Lower leg skin (tissue), 4 donors: ENCODE measurements at places on chromosomes 12 and 14. TPM values are rescaled to one million over a fixed set of nuclear protein-coding genes. Genes with fewer than 3 reads are reported as not detected.

TMEM52B gene
- not detected for total RNA-seq

CTSG gene
- 10.5 TPM for total RNA-seq

IFI27L2 gene
- 50.4 TPM for total RNA-seq

C12orf54 gene
- not detected for total RNA-seq

FOXG1 gene
- not detected for total RNA-seq

LTBR gene
- total RNA-seq, result 211 TPM

AKAP3 gene
- 1.3 TPM for total RNA-seq

AJUBA gene
- 66.2 TPM for total RNA-seq

ANKRD33 gene
- total RNA-seq, result not detected

DNA sequence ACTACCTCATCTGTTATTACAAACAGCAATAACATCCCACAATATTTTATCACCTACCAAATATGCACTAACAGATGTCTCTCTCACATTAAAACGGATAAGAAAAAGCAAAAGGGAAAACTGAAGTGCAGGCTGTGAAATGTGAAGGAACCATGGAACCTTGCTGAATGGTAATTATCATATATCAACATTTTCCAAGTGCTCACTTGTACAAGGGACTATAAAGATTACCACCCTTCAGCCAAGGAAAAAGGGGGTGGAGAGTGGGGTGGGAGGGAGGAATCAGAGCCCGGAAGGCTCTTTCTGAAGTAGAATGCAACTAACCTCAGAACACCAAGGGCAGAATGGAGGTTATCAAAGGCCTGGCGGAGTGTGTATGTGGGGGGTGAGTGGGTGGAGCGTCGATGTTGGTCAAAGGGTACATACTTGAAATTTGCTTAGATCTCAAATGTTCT is 1.2 kb downstream of the SNX6 start:
- DNase-seq, result no peak

DNA sequence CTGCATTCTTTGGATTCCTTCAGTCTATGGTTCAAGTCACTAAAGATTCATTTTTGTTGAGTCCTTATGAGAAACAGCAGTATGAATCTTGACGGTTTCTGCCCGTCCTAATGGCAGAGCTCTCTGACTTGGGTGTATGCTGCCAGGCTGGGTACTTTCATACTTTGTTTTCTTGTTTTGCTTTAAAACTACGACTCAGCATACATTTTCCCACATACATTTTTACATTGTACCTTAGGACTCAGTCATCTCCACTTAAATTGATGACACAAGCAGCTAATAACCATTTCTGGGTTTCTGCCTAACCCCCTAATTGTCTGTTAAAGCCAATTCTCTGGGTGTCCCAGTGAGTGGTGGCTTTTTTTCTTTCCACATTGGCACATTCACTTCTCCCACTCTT is 4.8 kb upstream of the DDX55 start:
- DNase-seq, result no peak

DNA sequence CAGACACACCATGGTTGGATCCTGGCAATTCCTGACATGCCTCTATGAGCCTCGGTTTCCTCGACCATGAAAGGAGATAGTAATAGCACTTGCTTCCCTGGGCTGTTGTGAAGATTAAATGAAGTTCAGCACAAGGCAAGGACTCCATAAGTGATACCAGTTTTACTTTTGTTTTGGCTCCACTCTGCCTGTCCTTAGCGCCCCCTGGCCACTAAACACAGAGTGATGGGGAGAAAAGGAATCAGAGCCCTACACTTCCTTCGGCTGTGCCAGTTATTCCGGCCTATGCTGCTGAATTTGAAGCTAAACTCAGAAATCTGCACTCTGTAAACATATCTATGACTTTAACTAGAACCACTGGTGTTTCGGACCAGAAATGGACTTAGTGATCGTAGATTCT is 173.8 kb downstream of the C12orf75 start:
- DNase-seq, result no peak

GRCh38 chr14:91509083-91509877 is 830 bp downstream of the PPP4R3A start:
- peak; percentile 92 for DNase-seq

DNA sequence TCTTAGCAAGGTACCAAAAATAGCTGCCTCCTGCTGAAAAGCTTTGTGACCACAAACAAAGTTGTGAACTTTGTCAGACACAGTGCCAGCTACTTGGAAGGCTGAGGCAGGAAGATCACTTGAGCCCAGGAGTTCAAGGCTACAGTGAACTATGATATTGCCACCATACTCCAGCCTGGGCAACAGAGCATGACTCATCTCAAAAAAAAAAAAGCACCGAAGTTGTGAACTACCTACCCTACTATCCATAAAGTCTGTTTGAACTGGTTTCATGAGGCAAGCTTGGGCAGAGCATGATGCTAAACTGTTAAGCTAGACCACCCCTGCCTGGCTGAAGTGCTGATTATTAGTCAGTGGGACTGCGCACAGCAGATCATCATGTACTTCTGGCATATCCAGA is 75.5 kb downstream of the RAD52 start:
- DNase-seq, result no peak

- no peak for DNase-seq
Measured at GRCh38 chr12:59874781-59875180, 279.0 kb downstream of the SLC16A7 start.

DNA sequence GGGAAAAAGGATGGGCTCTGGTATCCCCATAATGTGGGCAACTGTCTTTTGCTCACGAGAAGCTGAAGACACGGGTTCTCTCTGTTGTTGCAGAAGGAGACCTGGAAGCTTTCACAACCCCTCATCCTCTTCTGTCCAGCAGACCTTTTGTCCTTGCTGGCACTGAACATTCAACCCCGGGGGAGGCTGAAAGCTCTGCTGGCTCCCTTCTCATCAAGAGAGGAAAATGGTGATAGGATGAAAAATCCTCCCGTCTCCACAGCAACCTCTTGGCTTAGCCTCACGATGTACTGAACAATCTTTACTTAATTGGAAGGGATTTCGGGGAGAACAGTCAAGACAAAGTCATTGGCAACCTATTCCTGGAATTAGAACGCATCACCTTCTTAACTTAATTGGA is 39.0 kb downstream of the ELK3 start:
- no peak for DNase-seq

DNA sequence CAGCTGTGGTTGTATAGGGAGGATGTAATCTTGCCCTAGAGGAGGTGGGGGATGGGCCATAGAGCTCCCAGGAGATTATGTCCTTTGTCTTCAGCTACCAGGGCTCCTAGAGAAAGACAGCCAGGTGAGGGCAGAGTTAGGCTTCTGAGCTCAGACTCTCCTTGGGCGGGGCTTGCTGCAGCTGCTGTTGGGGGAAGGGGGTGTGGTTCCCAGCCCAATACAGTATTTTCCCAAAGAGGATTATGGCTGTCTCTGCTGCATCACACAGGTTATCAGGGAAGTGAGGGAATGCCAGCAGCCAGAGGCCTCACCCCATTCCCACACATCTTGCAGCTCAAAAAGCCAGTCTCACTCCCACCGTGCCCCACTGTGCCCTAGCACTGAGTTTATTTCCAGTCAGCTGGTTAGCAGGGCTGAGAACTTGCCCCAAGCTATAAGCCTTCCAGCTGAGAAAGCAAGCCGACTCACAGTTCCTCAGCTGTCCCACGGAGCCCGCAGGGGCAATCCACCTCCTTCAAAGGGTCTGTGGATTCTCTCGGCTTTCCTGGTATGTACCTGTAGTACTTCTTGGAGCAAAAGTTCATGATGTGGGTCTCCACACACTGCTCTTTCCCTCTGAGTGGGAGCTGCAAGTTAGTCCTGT is 217.3 kb upstream of the CPNE8 start:
- DNase-seq, result no peak

- no peak for DNase-seq
Measured at GRCh38 chr12:80745851-80746505, 29.3 kb downstream of the MYF5 start.

- no peak for DNase-seq
Measured at GRCh38 chr12:94073441-94074051, 74.8 kb upstream of the PLXNC1 start.

GRCh38 chr14:77026166-77026929 is 2.2 kb downstream of the IRF2BPL start:
- DNase-seq, result no peak

DNA sequence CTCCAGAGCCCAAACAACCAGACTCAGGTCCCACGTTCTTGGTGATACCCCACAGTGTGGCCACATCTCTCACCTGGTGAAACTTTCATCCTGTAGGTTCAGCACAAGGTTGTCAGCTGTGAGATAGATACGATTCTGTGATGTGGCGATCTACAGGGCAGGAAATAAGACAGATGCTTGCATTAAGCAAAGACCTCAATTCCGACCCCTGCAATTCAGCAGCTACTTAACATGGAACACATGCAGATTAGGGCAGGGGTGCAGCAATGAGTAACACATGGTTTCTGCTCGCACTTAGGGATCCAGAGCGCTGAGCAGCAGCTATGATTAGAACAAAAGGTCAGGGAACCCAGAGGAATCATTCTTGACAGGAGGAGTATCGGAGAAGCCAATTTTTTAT is 4.1 kb downstream of the PHB2 start:
- DNase-seq, result peak; percentile 63

DNA sequence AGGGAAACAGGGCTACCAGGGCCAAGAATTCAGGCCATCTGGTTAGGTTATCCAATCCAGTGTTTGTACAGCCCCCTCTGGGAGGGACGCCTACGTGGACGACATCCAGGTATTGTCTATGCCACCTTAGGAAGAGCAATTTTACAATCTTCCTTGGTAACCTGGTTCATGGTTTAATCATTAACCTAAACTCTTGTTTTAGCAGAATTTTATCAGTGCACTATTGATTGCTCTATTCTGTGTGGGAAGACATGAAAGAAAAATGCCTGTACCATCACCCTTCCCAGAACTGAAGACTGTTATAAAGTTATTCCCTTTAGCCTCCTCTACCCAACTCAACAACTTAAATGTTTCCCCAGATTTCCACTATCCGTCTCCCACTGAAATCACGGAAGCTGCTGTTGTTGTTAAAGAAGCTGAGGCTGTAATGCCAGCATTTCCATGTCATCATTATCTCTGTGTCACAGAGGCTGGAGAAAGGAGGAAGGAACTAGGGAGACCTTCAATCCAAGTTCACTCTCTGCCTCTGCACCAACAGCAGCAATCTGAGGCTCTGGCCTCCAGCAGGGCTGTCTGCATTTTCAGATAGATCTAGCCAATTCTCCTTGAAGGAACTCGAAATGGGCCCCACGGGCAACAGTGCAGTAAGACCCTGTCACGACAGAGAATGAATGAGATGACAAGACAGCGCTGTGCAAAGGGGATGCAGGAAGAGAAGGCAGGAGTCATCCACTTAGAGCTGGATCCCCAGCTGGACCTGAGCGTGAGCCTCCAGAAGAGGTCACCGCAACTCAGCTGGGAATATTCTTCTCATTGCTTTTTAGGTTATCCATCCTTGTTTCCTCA is 183.4 kb upstream of the GZMB start:
- no peak for DNase-seq

GRCh38 chr14:65491274-65491673 is 78.7 kb downstream of the FUT8 start:
- DNase-seq, result no peak

GRCh38 chr12:28814246-28814645 is 334.8 kb upstream of the FAR2 start:
- DNase-seq, result no peak

- DNase-seq, result peak; percentile 66
Measured at GRCh38 chr14:77641534-77642341, 25.3 kb upstream of the SPTLC2 start.

DNA sequence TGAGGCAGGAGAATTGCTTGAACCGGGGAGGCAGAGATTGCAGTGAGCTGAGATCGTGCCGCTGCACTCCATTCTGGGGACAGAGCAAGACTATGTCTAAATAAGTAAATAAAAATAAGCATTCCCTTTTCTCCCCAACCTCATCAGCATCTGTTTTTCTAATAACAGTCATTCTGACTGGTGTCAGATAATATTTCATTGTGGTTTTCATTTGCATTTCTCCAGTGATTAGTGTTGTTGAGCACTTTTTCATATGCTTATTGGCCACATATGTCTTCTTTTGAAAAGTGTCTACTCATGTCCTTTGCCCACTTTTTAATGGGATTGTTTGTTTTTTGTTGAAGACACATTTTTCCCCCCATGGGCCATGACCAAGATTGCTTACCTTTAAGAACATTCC is 243.2 kb downstream of the ADAMTS20 start:
- no peak for DNase-seq

DNA sequence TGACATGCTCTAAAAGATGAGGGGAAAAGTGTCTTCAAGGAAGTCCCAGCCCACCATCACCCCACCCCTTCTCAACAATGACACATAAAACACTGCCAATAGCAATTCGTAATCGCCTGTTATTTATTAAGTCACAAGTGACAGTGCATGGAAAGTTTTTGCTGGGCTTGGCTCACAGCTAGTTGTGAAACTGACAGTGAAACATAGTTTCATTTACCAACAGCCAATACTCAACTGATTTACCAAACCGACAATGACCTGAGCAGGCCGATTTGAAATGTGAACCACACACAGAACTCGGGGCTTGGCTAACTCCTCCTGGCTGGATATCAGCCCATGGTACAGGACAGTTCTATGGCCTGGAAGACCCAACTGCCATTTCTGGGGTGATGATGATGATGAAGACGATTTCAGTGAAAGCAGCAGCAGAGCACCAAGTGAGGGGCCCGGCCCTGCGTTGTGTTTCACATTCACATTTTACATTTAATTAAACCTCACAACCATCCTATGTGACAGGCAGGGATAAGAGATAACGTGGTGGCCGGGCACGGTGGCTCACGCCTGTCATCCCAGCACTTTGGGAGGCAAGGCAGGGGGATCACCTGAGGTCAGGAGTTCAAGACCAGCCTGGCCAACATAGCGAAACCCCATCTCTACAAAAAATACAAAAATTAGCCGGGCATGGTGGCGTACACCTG is 42.7 kb downstream of the CAMKK2 start:
- DNase-seq, result no peak

- no peak for DNase-seq
Measured at GRCh38 chr14:31405599-31406232, 14.6 kb downstream of the HEATR5A start.

DNA sequence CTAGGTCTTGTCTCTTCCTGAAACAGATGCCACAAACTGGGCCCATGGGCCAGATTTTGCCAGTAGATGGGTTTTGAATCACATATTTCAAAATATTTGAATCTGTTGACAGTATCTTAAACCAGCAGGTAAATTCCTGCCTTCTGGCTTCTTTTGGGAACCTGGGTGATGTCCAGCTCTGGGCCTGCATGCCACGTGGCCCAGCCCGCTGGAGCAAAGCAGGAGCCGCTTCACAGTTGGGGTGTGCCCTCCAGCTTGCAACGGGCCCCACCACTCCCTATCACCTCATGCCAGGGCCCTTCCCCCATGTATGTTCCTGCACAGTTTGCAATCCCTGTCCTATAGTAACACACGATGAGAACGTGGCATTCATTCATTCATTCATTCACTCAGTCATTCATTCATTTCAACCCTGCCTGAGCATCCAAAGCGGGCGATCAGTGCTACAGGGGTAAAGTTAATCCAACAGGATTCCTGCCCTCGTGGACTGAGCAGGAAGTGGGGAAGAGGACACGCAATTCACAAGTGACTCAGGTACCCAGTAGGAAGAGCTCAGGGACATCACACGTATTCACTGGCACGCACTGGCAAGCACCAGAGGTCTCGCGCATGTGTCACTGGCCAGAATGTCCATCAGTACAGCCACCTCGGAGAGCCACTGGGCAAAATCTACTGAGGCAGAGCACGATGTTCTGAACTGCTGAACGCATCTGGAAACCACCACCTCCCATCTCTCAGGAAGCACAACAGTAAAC is 27.8 kb downstream of the SCARB1 start:
- no peak for DNase-seq

GRCh38 chr12:108635997-108636808 is 2.5 kb upstream of the SELPLG start:
- DNase-seq, result peak; percentile 63

- no peak for DNase-seq
Measured at GRCh38 chr14:31449971-31450610, 7.2 kb downstream of the DTD2 start.

GRCh38 chr14:70292716-70293115 is 66.8 kb downstream of the COX16 start:
- no peak for DNase-seq
